ENCODE measurements at places on chromosomes 6 and 20.
A peak's percentile ranks its signal among the peaks of the same experiment; 100 is the strongest.

- no peak for DNase-seq
These were observed 8.2 kb downstream of the NT5DC1 start for GRCh38 chr6:116108836-116109235.

- no peak for DNase-seq
These were observed 20.6 kb upstream of the CSNK2A1 start for GRCh38 chr20:564192-564591.

DNA sequence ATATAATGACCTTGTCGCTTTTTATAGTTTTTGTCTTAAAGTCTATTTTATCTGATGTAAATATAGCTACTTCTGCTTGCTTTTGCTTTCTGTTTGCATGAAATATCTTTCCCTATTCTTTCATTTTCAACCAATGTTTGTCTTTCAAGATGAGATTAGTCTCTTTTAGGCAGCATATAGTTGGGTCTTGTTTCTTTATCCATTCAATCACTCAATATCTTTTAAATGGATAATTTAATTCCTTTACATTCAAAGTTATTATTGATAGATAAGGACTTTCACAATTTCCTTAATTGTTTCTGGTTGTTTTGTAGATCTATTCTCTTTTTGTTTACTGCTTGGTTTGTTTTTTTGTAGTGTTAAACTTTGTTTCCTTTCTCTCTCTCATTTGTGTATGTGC is 43.5 kb upstream of the TPD52L1 start:
- DNase-seq, result no peak

GRCh38 chr6:165321150-165321549 is 11.7 kb upstream of the C6orf118 start:
- no peak for DNase-seq

- peak; percentile 91 for DNase-seq
These were observed 49.4 kb upstream of the RREB1 start for GRCh38 chr6:7058250-7058923.

- DNase-seq, result peak; percentile 47
These were observed 41.2 kb downstream of the TRAF3IP2 start for GRCh38 chr6:111564482-111564945.

- DNase-seq, result peak; percentile 75
These were observed 21.1 kb downstream of the RTN4IP1 start for GRCh38 chr6:106608080-106608668.

- no peak for DNase-seq
These were observed 264.3 kb downstream of the PTPRK start for GRCh38 chr6:128256095-128256494.

- DNase-seq, result no peak
These were observed 226.2 kb downstream of the TTLL2 start for GRCh38 chr6:167550941-167551627.

GRCh38 chr20:40462566-40462965 is 226.5 kb downstream of the MAFB start:
- no peak for DNase-seq

DNA sequence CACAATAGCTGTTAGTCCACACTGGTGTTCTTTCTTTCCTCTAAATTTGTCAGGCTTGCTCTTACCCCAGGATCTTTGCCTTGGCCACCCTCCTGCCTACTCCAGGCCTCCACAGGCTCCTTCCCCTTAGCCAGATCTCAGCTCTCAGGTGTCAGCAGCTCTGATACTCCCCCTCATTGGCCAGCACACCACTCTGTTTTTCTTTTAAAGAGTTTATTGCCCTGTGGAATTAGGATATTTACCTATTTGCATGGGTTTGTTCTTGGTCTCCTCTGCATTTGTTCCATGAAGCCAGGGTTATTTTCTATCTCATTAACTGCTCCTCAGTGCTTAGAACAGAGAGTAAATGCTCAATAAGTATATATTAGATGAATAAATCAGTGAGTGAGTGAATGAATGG is 36.8 kb downstream of the GCNT2 start:
- no peak for DNase-seq

GRCh38 chr6:169190144-169190584 is 63.5 kb downstream of the THBS2 start:
- DNase-seq, result peak; percentile 73

DNA sequence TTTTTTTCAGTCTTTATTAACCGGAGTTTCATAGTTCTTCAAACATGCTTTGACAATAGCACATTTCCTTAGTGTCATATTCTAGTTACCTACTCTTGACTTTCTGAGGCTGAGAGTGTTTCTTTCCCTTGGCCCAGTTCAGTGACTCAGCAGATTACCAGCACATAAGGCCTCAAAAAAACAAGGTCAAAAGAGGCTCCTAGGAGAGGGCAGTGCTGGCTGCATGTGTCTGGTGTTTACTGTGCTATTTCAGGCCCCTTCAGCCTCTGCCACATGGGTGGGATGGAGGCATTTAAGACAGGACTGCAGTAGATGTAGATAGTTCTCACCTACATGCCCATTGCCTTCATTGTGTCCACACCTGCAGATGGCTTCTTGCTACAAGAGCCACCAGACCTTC is 198.2 kb upstream of the SSTR4 start:
- DNase-seq, result no peak

DNA sequence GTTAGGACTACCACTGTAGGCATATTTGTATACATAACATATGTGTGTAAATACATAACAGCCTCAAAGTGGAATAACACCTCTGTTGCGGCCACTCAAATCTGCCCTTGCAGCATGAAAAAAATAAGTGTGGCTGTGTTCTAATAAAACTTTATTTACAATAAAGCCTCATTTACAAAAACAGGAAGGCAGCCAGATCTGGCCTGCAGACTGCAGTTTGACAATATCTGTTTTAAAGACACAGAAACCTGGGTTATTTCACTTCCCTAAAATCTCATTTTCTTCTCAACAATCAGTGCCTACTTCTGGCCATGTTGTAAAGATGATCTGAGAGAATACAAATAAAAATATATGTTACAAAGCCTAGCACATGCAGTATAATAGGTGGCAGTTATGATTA is 53.9 kb upstream of the SCML4 start:
- no peak for DNase-seq

- DNase-seq, result no peak
These were observed 24.7 kb downstream of the ZSCAN31 start for GRCh38 chr6:28311139-28311823.

DNA sequence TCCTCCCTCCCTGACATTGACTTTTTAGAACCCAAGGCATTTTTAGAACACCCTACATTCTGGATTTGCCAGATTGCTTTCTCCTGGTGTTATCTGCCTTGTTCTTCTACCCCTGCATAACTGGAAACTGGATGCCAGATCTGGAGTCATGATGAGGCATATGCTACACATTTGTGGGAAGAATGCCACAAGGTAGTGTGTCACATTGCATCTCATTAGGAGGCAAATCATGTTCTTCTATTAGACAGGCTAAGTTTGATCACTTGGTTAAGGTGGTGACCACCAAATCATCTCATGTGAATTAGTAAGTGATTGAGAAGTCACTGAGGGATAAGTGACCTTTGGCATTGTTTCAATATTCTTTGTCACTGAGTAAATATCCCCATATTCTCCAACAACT is 12.9 kb upstream of the NKX2-2 start:
- no peak for DNase-seq

GRCh38 chr6:25485821-25486534 is 166.0 kb upstream of the SCGN start:
- no peak for DNase-seq
